Pons (tissue), 1 donor: ENCODE measurements at places on chromosomes 2 and 18.
A peak's percentile ranks its signal among the peaks of the same experiment; 100 is the strongest.

- peak; percentile 52 for DNase-seq
Observed at GRCh38 chr2:148667113-148667836, 22.7 kb downstream of the EPC2 start.

GRCh38 chr2:41040782-41041520 lies 589.1 kb upstream of the SLC8A1 start:
- DNase-seq = peak; percentile 4

GRCh38 chr2:125397535-125398251 lies 1258.3 kb upstream of the GYPC start:
- no peak for DNase-seq

DNA sequence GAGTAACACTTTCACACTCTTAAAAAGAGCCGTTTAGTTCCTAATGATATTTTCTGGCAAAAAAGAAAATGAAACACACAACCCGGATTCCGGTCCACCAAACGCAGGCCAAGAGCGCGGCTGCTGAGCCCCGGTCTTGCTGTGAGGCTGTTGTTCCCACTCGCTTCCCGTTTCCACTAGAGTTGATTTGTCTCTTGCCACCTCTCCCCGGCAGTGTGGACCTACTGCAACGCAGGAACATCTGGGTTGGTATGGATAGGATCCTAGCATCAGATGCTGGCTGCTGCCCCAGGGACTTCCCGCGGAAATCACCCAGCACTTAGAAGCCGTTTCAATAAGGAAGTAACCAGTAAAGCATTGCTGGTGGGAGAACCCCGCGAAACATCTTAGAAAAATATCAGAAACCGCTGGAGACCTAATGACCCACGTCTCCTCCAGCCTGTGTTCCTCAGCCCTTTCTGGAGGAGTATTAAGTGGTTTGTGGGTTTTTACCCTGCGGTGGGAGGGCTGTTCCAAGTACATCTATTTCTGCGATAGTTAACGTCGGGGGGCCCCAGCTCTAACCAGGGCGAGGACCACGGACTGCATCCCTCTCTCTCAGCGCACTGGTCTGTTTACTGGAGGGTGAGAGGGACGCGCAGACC lies 939 bp downstream of the DOCK10 start:
- DNase-seq = peak; percentile 83

DNA sequence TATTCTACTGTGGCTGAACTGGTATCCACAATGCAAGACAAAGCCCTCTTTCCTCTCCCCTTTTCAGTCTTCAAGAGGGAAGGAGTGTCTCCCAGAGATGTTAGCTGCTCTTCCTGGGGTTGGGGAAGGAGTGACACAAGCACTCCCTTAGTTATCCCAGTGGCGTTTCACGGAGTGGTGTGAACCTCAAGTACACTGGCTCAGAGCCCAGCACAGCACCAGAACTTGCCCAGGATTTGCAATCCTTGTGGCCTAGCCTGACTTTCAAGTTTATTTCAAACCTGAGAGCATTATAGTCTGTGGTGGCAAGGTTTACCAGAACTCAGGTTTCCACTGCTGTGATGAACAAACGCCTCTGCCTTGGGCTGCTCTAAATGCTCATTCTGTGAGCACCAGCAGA lies 162.5 kb downstream of the CCDC102B start:
- no peak for DNase-seq

GRCh38 chr2:43787895-43788294 lies 14.1 kb downstream of the DYNC2LI1 start:
- DNase-seq = no peak

- no peak for DNase-seq
Observed at GRCh38 chr2:59604123-59604522, 949.3 kb downstream of the BCL11A start.

GRCh38 chr2:131043199-131044074 lies 49.8 kb downstream of the FAM168B start:
- DNase-seq = no peak

- DNase-seq = no peak
Observed at GRCh38 chr18:3081584-3081991, 68.6 kb upstream of the LPIN2 start.

DNA sequence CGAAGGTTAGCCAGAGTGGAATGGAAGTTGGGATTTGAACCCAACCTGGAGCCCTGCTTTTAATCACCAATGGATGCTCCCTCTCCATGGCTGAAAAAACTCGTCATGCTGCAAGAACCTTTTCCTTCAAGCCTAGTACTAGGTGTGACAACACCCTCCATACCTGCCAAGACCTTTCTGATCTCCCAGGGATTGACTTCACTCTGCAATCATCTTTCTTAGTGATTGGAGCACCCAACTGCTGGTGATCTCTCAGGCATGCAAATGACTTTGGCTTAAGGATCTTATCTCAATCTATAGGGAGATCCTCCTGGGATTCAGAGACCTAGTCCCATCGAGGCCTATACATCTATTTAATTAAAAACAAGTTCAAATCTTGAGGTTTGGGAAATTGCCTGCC lies 23.5 kb upstream of the ITGB6 start:
- no peak for DNase-seq

- DNase-seq = no peak
Observed at GRCh38 chr2:71538241-71538640, 84.9 kb downstream of the DYSF start.

DNA sequence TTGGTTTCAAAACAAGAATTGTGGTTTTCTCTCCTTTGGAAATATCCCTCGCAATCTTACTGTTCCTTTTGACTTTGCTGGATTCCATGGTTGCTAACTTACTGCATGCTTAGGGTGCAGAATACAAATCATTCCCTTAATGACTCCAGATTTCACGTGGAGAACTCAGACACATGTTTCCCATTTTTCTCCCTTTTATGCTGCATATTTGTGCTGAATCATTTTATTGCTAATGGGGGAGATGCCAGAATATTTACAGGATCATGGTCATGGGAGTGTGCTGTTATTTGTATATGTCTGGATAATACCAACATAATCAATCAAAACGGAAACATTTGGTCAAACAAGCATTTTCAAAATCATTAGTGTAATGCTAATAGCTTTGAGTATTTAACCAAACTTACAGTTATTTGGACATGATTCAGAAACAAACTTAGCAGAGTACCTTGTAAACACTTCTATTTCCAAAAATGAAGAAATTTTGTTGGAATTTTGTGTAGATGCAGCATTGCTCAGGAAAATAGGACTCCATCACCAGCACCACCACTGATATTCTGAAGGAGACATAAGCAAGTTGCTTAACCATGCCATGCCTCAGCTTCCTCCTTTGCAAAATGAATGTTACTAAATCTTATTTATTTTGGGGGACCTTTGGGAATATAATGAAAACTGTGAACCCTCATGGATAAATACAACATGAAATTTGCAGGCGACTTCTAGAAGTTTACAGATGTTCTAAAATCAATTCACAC lies 122.5 kb upstream of the RND3 start:
- DNase-seq = no peak
